ENCODE measurements at places on chromosomes 1 and 21.

DNA sequence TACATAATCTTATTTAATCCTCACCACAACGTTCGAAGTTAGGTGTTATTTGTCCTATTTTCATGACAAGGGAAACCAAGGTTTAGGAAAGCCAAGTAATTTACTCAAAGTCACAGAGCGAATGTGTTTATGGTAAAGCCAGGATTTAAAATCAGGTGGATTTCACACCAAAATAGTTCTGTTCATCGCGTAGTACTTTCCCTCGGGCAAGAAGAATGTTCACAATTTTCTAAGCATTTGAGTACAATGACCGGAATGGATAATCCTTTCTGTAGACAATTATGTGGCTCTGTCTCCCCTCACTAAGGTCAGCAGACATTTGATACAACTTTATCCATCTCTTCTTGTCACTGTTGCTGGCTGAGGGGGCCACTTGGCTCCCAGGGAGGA is 204.2 kb downstream of the ST6GALNAC3 start:
- no peak for DNase-seq

- peak; percentile 61 for DNase-seq
Observed at GRCh38 chr1:197304638-197305200, 36.7 kb downstream of the CRB1 start.

DNA sequence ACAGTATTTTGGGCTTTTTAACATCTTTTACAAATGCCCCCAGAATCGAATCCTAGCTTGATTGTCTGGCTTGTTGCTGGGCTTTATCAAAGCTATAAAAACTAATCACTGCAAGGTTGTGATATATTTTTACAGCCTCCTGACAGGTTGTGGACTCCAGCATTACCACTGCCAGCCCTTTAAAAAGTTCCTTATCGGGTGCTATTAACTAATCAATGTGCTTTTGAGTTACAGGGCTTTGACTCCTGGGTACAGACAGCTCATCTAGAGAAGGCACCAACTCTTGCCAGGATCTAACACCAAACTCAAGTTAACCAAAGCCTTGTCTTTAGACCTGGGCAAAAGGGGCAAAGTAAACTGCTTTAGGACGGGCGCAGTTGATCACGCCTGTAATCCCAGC is 16.6 kb downstream of the GON4L start:
- DNase-seq, result no peak

DNA sequence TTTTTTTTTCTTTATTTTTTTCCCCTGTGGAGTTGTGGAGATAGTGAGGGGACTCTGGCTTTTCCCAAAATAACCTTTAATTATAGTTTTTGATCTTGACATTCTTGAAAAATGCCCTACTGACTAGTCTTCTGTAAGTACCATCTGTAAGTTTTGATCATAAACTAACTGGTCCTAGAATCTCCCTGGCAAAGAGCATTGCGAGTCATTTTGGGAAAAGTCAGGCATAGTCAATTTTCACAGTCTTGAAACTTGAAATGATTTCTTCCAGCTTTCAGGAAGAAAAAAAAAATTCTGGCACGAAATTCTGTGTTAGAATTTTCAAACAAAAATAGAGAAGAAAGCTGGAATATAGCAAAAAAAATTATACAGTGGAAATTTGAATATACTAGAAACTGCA is 181.2 kb upstream of the SNX7 start:
- no peak for DNase-seq

GRCh38 chr1:228316589-228317387 is 89.8 kb downstream of the TRIM11 start:
- DNase-seq, result no peak

- no peak for DNase-seq
Observed at GRCh38 chr1:36835017-36835695, 199.2 kb downstream of the GRIK3 start.

All from spinal cord (tissue), 10 donors.